8988T (cell line): ENCODE measurements at places on chromosomes 2 and 18.

DNA sequence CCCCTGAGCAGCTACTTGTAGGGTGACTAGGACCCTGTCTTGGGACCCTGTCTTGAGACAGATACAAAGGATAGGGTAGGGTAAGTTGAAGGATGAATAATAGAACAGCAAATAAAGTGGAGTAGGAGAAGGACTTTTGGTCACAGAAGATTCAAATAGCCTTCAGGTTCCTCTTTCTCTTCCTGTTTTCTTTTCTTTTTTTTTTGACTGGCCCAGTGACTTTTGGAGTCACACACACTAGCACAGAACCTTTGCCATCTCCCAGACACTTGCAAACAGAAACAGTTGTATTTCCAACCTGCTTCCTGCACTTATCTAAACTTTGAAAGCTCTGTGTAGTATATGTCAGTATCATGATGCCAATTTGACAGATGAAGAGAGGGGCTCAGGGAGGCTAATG, 108.2 kb downstream of the TDRD15 start:
- no peak for DNase-seq

DNA sequence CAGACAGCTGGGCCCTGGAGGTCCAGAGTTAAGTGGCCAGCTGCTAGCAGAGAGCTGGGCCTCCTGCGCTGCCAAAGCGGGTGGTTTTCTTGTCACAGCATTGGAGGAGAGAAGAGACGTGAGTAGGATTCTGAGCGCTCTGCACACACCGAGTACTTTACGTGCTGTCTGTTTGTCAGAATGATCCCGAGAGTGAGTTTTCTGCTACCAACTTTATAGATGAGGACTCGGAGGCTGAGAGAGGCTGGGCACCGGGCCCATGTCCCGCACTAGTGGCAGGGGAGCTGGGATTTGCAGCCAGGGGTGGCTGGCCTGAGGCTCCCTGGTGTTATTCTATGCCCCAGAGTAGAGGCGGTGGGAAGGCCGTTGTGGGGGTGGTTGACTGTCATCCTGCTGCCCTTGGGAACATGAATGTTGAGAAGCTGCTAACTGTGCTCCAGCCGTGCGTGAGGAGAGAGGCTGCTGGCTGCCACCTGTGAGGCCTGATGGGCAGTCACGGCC, 36.3 kb upstream of the MBP start:
- no peak for DNase-seq

GRCh38 chr2:238397356-238397755, 29.4 kb upstream of the ASB1 start:
- no peak for DNase-seq

- no peak for DNase-seq
Observed at GRCh38 chr2:157500334-157500733, 56.4 kb upstream of the CYTIP start.

- no peak for DNase-seq
Observed at GRCh38 chr2:600542-601386, 76.4 kb downstream of the TMEM18 start.

GRCh38 chr2:38446418-38446817, 69.3 kb upstream of the ATL2 start:
- no peak for DNase-seq

DNA sequence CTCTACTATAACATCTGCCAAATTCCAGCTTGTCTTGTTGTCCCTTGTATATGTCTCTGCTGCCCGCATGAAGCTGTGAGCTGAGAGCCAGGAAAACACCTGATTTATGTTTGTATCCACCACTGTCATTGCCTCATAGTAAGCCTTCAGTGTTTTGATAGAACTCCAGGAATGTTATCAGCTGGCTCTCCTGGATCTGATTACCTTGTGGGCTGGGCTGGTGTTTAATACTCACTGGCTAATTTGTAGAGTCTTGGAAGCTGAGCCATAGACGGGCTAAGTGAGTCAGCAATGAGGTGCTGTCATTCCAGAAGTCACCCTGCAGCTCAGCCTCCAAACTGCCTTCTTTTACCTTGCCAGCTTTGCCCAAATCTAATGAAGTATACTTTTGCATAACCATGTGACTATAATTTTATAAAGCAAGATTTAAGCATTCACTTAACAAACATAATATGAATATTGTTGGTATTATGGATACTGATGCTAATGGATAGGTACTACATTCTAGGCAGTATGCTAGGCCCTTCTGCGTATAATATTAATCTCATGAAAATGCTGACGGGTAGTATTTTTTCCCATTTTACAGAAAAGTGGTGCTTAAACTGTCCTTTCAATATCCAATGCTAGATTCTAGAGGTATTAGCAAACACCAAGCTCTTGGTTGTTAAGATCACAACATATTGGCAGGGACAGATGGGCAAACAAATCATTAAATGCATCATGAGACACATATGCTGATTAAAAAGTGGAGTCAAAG, 62.7 kb upstream of the GATA6 start:
- DNase-seq: no peak
